ENCODE measurements at places on chromosomes 7 and 10.

GRCh38 chr7:33904681-33905388, 504 bp upstream of the BMPER start:
- no peak for DNase-seq

DNA sequence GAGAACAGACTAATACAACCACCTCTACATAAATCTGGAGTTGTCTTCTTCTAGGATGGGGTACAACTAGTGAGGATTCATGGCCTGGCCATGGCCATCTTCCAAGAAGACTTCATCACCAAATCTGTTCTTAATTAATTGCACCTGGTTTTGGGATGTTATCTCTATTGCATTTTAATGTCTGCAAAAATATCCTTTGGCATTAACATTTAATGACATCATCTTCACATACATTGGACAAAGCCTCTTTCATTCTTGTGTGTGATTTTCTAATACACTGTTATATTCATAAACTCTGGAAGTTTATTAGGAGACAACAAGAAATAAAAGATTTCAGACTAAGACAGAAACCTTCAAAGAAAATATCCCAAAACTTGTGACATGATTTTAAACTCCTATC, 124.2 kb upstream of the ABCB5 start:
- no peak for DNase-seq

DNA sequence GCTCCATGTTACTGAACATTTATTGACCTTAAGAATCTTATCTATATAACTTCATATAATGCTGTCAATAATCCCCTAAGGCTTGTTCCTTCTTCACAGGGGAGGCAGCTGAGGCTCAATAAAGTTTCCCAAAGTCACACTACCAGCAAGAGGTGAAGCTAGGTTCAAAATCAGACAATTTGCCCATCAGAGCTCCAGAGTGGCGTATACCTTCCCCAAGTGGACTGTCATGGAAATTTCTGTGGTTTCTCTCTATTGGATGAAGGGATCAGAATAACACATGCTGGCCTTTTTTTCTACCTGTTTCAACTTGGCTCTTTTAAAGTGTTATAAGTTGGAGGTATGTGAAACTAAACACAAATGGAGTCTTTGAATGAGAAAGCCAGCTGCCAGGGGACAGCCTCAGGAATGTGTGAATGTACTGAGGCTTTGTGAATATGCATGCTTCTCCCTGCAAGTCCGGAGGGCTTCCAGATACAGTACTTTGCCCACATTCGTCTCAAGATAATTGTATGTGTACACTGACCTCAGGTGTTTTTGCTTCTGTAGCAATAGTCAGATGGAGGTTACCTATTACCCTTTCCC, 656.3 kb upstream of the CELF2 start:
- no peak for DNase-seq

DNA sequence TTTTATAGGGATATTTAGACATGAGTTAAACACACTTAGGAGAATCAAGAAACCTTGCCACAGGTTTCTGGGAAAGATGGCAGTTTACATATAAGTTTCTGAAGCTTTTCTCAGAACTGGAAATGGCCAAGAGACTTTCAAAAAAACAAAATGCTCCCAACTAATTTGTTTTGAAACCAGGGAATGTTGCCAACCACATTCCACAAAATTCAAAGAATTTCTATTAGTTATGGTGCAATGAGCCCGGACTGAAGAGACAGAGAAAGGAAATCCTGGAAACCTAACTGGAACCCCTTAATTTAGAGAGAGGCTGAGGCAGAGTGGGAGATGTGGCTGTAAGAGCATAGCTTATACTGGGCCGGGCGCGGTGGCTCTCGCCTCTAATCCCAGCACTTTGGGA, 128.5 kb downstream of the PTEN start:
- no peak for DNase-seq

DNA sequence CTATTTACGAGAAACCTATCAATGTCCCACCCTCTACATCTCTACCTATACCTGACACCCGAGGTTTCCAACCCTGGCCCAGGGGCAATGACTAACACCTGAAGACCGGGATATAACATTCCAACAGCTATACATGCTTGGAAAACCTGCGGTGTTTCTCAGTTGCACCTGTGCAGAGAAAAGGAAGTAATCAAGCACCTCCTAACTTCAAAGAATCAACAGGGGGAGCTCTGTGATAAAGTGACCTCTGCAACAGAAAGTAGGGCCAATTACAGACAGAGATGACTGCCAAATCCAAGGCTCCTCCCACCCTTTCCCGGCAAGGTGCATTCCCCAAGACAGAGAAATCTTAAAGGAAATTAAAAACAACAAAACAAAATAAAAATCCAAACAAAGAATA, 41.3 kb downstream of the CCDC6 start:
- no peak for DNase-seq
